Fibroblast of the aortic adventitia (primary cell): ENCODE measurements at places on chromosomes 4 and X. TPM values are rescaled to one million over a fixed set of nuclear protein-coding genes. Genes with fewer than 3 reads are reported as not detected.

Gene UGT2B7
- total RNA-seq = not detected in 2 replicates

Gene ADGRG2
- 0.18 and 0.25 TPM in 2 replicates for total RNA-seq

Gene CT47B1
- not detected in 2 replicates for total RNA-seq

Gene HSD17B13
- 0.18 TPM in 1 of 2 replicates, not detected in the other for total RNA-seq

DNA sequence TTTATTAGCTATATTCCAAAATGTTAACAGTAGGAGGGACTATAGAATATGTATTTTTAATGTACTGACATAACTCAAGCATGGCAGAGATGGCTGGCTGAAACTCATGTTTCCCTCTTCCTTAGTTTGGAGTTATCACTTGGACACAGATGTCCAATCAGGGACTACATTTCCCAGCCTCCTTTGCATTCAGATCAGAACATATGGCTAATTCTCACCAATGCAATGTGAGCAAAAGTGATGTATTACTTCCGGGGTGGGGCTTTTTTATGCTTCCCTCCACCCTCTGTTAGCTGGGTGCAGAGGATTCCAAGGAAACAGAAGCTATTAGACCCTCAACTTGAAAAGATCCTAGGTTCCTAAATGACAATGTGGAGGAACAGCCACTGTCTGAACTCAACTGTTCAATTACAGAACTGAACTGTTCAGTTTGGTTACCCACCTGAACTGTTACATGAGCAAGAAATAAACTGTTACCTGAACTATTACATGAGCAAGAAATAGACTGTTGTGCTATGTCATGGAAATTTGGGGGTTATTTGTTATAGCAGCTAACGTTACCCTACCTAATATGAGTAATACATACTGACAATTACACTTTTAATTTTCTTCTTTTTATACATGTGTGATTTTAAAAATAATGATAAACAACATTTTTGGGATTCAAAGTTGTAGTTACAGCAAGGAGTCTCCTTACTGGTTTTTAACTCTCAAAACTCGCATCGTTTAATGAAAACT, 29.6 kb upstream of the ERVMER34-1 start:
- no peak for DNase-seq
